ENCODE measurements at places on chromosomes 6 and 20.

DNA sequence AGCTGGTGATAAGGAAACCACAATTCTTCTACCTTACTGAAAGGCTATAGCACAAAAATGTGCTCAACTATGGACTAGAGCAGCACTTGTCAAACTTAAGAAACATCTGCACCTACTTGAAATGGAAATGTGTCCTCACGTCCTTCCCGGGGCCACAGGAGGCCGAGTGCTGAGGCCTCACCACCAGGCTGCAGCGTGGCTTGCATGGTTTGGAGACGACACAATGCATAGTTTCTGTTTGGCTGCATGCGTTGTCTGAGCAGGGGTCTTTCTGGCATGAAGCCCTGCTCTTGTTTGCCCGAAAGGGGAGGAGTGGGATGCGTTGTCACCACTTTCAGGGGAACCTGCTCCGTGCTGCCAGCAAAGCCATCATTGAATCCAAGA, 228.8 kb downstream of the TTLL2 start:
- no peak for DNase-seq

DNA sequence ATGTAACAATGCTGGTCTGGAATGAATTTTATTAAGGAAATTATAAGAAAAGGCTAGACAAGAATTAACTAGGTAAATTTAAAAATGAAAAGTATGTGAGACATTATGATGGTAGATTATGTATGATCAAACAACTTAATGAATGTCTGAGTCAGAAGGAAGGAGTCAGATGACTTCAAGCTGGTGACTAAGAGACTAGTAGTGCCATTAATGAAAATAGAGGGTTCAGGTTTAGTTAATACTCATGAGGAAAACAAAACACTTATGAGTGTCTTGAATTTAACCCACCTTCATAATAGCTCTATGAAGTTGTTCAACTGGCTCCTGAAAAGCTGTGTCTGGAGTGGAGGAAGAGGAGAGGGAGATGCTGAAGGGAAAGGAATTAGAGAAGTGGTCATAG, 256.3 kb downstream of the ADGRB3 start:
- no peak for DNase-seq

GRCh38 chr20:59351157-59352040, 51.0 kb downstream of the EDN3 start:
- DNase-seq: no peak

GRCh38 chr6:54353975-54354374, 45.7 kb downstream of the TINAG start:
- no peak for DNase-seq

All from NCI-H524 treated with DMSO at 0.1 percent for 48 hours (cell line).